ENCODE measurements at places on chromosomes 6 and 20.
A peak's percentile ranks its signal among the peaks of the same experiment; 100 is the strongest.

- no peak for DNase-seq
These were observed 44.8 kb downstream of the FARS2 start for GRCh38 chr6:5305968-5306626.

GRCh38 chr6:155330922-155331321, 16.6 kb upstream of the TFB1M start:
- no peak for DNase-seq

DNA sequence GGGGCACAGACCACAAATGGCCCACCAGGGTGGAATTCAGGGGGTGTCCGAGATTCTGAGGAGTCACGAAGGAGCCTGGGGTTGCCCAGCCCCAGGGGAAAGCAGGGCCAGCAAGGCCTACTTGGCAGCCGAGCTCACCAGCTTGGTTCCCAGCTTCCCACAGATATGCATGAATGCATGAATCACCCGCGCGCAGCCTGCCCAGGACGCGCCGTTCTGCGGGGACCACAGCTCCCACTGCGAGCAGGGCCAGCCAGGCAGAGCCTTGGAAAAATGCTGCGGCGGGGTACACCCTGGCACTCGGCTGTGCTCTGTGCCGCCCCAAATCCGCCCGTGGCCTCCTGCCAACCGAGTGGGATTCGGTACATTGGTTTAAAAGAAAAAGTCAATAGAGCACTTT, 211.0 kb downstream of the NFATC2 start:
- no peak for DNase-seq

- no peak for DNase-seq
These were observed 21.9 kb downstream of the SPATA2 start for GRCh38 chr20:49893242-49894072.

DNA sequence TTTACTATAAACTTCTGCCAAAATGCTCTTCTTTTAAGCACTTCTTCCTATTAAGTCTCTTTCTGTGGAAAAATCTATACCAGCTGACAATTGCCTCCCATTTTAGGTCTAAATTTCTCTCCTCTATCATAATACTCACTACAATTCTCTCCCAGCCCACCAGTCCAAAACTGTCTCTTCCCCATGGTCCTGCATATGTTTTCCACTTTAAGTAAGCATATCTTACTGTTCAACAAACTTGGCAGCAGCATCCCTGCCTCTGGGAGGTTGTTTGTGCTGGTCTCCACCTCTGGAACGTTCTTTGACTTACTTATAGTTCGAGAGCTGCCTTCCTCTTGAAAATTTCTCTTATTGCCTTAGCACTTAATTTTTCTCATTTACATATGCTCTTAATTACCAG, 180.5 kb downstream of the COL12A1 start:
- DNase-seq: no peak

- no peak for DNase-seq
These were observed 10.2 kb downstream of the SPAG4 start for GRCh38 chr20:35625584-35626385.

DNA sequence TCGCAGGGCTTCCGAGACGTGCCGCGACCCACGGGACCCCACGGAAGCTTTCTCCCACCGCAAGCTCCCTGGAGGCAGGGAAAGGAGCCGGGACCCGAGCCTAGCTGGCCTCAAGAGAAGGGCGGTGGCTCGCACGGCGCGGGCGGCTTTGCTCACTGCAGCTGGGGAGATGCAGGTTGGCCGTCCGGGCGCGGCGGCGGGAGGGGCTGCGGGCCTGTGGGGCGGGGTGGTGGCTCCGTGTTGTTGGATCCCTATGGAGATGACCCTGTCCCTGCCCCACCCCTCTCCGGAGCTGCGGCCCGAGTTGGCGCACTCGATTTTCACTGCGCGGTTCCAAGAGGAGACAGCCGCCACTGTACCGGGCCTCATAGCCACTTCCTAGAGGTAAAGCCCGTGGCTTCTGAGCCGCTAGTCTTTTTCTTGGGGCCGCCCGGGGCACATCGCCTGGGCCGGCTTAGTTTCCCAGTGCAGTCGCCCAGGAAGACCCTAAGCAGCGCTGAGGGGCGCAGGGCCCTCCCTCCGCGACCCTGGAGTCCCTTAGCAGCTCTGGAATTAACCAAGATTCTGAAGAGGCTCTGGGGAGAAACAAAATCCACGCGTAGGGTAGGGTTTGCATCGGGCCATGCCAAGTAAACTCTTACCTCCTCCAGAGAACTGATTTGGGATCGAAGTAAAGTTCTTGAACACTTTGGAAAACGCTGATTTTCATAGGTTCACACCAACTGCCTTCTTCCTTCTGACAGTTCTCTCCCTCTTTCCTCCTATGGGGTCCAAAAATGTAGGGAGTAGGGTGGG, at the start of gene ECT2L:
Gene ECT2L (plus strand): TSS at position 279 of the 795 bp plus-strand sequence. CDS start 17,188 bp downstream, outside the sequence.
- no peak for DNase-seq

DNA sequence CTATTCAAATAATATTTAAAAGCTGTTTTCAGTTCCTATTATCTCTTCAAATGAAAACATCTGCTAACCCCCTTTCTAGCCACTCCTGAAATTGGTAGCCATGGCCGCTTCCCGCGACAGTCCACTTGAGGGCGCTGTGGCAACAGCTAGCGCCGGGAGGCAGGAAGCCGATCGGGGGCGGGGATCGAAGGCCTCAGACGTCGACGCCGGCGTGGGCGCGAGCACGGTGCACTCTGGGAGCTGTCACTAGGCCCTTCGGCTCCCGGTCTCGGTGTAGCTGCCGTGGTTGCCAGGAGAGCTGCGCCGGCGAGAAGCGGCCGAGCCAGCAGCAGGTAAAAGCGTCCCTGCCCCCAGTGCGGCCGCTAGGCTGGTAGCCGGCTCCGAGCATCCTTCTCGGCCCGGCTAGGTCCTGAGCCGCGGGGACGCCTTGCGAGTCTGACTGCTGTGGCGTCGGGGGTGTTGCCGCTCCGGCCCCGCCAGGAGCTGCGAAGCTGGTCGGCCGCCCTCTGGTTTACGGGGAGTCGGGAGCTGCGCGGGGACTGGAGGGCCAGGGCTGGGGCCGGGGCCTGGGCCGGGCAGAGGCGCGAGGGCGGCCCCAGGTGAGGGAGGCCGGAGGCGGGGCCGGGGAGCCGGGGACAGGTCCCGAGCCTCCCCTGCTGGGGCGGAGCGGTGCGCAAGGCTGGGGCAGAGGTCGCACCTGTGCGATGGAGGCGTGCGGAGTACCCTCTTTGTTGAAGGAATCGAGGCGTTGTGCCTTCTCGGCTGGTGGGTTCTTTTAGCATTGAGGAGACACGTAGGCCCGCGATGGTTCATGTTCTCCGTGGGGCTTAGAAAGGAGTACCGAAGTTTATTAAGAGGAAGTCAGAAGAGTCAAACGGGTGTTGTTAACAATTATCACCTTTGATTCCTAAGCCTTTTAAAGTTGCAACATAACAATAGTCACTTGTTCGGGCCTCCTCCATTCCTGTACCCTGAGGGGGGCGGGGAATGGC, at the start of gene DOP1A:
Gene DOP1A (plus strand): TSS at position 224 of the 992 bp plus-strand sequence. CDS start 29,307 bp downstream, outside the sequence.
- DNase-seq: peak; percentile 97

GRCh38 chr6:129492260-129492659, 217.7 kb downstream of the ARHGAP18 start:
- DNase-seq: no peak

- DNase-seq: no peak
These were observed 43.7 kb downstream of the ARHGAP40 start for GRCh38 chr20:38645351-38645750.

DNA sequence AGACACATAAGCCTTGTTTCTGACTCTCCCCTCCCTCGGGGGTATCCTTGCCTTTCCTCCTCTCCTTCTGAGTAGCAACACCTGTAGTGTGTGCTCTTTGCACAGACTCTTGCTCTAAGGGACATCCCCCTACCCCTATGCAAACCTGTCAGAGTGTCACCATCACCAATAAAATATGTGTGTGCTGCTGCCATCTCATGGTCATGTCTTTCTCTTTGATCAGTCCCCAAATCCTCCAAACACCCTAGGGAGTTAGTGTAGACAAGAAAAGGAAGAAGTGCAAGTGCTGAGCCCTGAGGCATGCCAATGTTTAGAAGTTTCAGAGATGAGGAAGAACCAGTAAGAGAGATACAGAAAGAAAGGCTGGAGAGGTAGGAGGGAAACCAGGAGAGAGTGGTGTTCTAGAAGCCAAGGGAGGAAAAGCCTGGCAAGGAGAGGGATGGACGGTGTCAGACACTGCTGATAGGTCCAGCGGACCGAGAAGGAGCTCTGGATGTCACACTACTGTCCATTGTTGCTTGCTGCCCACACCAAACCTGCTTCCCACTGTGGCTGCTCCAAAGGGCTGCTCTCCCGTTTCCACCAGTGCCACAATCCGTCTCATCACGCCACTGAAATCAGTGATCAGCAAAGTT, 16.4 kb downstream of the TRMT6 start:
- peak; percentile 84 for DNase-seq

DNA sequence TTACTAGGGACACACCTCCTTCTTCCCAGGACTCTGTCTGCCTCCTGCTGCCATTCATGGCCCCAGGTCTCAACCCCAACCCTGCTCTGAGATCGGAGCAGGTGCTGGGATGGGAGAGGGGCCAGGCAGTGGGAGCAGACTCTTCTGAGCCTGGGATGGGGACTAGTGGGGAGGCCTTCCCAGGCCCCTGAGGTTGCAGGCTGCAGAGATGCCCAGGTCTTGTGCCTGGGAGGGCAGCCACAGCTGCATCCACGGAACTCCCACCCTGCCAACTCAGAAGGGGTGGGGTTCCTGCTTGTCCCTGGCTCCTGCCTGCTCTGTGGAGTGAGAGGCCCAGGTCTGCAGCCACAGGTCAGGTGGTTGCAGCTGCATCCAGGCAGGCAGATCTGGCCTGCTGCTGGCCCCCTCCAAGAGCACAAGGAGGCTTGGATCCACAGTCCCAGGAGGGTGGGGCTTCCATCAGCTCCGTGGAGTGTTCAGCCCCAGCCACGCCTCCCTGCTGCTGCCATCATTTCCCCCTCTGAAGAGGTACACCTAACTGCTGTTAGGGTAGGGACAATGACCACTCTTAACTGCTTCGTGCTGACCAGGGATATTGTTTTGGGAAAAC, 2.9 kb upstream of the SLC22A1 start:
- DNase-seq: no peak

GRCh38 chr20:44716309-44717106, 1.3 kb downstream of the CCN5 start:
- no peak for DNase-seq

DNA sequence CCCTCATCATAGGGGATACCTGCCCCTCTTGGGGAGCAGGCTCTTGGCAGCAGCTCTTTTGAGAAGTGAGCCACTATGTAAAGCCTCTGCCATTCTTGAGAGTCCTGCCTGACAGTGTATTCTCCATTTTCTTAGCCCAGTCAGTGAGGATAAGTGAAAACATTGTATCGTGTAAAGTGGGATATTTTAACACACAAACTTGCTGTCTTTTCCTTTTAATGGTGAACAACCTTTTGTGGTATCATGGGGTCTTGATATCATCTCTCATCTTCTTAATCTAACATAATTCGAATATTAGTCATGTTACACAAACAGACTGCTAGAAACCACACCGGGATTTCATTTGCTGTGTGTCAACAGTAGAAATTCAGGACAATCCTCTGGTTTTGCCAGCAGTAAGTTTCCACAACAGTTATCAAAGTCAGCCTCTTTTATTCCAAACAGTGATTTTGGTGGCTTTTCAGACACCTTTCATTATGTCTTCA, 136.2 kb downstream of the HIVEP1 start:
- no peak for DNase-seq

- peak; percentile 91 for DNase-seq
These were observed 721 bp downstream of the KDM1B start for GRCh38 chr6:18155864-18156421.

- DNase-seq: no peak
These were observed 18.6 kb upstream of the HBS1L start for GRCh38 chr6:135073217-135073616.

DNA sequence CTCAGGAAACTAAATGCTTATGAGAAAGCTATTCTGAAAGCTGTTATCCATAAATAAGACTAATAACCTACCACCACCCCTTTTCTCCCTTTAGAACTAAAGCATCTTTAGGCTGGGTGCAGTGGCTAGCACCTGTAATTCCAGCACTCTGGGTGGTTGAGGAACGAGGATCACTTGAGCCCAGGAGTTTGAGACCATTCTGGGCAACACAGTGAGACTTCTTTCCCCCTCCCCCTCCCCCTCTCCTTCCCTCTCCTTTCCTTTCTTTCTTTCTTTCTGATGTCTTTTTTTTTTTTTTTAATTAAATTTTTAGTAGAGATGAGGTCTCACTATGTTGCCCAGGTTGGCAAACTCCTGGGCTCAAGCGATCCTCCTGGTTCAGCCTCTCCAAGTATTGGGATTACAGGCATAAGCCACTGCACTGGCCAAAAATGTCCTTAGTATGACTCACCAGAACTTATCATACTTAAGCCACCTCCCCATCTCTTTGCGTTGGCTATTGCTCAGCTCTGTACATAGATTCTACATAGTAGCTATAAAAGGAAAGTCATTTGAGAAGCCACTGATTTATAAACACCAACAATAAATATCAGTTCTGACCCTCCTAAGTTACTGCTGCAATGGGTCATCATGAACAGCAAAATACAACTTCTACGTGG, 54.8 kb upstream of the SPDEF start:
- DNase-seq: no peak

GRCh38 chr20:23118144-23118543, 32.0 kb upstream of the CD93 start:
- no peak for DNase-seq

DNA sequence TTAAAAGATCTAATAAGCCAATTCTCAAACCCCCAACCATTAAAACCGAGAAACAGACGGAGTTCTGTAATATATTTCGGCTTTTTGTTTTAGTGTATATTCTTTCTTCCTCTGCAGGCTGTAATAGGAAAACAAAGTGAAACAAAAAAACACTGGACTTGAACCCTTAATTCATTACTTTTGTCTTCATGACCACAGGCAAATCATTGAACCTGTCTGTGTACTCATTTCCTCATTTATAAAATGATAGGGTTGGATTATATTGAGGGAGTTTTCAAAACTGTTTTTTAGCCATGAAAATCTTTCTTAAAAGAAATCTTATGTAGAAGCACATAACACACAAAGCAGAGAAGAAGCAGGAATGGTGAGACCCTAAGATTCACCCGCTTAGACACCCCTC, 278.8 kb downstream of the CD83 start:
- no peak for DNase-seq

DNA sequence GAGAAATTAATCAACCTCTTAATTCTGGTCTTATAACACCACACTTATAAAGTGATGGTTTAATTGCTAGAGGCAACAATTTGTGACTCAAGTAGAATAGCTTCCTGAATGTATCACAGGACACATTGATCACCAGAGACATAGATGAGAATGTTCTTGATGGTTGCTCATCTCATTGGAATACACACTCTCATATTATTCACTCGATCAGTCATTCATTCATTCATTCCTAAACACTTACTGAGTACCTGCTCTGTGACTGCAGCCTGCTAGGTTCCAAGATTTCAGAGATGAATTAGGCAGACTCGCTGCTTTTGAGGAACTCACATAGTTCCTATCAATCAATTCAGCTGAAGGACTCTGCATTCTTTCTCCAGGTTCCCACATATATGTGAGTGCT, 365.1 kb upstream of the SOX4 start:
- no peak for DNase-seq

Measured in OCI-LY7 (cell line).